Articular chondrocyte of knee joint (primary cell): ENCODE measurements at places on chromosomes 16 and 17. TPM values are rescaled to one million over a fixed set of nuclear protein-coding genes. Genes with fewer than 3 reads are reported as not detected.

The UMOD gene
- not detected in 2 replicates for total RNA-seq

The KRTAP1-5 gene
- 1.3 and 11.6 TPM in 2 replicates for total RNA-seq

The BRIP1 gene
- total RNA-seq, result 6.3 and 9.5 TPM in 2 replicates

The EVPL gene
- 0.11 and 0.13 TPM in 2 replicates for total RNA-seq

The EPX gene
- not detected in 2 replicates for total RNA-seq

The ASB16 gene
- total RNA-seq, result 0.11 and 0.39 TPM in 2 replicates

The NPTX1 gene
- total RNA-seq, result 0.11 and 0.13 TPM in 2 replicates

The CLEC10A gene
- total RNA-seq, result not detected in 2 replicates

The CBFA2T3 gene
- not detected in 2 replicates for total RNA-seq

The PRSS36 gene
- 0.22 and 0.91 TPM in 2 replicates for total RNA-seq

The GPR179 gene
- total RNA-seq, result under 0.01 TPM in 2 replicates

The SLFN14 gene
- not detected in 2 replicates for total RNA-seq

The ELAC2 gene
- total RNA-seq, result 38.0 and 39.6 TPM in 2 replicates

The CMIP gene
- total RNA-seq, result 9.1 and 15.2 TPM in 2 replicates

The SLC16A13 gene
- 0.22 and 0.52 TPM in 2 replicates for total RNA-seq

The PDE6G gene
- 0.54 and 0.65 TPM in 2 replicates for total RNA-seq

The STX1B gene
- 1.4 and 2.1 TPM in 2 replicates for total RNA-seq
